ENCODE measurements at places on chromosomes 3 and 15. TPM values are rescaled to one million over a fixed set of nuclear protein-coding genes. Genes with fewer than 3 reads are reported as not detected.

DNA sequence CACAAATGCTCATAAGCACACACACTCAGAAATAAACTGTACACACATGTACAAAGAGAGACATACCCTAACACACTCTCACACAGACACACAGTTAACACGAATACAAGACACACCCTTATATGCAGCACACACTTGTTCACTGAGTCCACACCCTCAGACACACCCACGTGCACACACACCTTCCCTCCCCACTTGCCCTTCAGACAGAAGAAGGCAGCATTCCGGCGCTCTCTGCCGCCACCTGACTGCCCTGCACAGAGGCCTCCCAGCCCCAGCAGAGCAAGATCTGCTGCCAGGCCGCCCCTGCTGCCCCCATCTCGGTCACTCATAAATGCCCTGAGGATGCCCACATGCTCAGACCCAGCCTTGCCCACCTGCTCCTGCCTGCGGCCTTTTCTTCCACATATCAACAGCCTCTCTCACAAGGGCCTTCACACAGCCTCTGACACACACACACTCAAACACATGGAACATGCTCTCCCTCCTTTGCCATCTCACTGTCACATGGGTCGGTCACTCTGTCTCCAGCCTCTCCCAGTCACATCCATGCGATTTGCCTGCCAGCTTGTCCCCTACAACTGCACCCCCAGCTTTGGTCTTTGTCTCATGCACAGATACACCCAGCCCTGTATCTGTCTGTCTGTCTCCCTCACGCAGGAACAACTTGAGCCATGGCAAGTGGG is 71.1 kb downstream of the EPHB3 start:
- DNase-seq: no peak

GRCh38 chr3:152830245-152830644 is 4.7 kb upstream of the P2RY1 start:
- no peak for DNase-seq

DNA sequence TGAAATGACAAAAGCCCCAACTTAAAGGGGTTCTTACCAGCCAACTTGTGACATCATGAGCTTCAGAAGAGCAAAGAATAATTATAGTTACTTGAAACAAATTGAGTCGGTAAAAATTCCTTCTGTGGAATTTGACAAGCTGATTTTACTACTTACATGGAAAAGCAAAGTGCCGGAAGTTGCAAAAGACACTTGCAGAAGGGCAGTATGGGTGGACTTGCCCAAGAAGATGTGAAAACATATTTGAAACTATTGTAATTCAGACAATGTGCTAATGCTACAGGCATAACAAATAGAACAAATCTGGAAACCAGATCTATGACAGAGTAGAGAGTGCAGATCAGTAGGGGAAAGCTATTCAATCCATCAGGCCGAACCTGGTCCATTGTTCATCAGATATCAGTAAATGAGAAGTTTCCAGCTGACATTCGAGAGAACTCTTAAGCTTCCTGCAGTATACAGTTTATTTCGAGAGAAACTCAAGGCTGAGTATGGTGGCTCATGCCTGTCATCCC is 2.5 kb upstream of the KIF7 start:
- DNase-seq: no peak

- DNase-seq: no peak
Measured at GRCh38 chr15:85700767-85701166, 94.0 kb downstream of the KLHL25 start.

DNA sequence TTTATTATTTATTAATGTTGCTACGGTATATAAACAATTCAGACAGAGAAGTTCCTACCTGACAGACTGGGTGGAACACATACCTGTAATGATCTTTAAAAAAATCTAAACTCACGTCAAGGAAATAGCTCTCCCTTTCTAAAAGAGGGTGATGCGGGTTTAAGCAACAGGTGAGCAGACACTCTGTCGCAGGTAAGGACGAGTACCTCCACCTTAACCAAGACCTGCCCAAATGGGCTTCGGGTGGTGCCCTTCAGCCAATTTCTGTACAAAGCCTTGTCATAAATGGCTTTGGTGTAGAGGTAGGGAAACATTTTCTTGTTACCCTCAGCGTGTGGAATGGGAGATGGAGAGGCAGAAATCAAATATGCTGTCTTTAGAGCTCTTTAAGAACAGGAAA is 67.0 kb downstream of the CHSY1 start:
- DNase-seq: no peak

DNA sequence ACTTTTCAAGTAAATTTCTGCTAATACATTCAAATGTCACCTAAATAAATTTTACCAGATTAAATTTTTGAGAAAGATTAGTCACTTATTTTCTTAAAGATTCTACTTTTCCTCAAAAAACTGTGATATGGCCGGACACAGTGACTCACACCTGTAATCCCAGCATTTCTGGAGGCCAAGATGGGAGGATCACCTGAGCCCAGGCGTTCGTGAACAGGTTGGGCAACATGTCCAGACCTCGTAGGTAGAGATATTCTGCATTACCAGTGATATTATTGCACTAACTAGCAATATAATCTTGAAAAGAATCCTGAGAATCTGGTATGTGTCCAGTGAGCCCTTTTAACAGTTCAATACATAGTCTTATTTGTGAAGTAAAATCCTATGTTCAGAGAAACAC is 61.7 kb downstream of the CBLB start:
- no peak for DNase-seq

DNA sequence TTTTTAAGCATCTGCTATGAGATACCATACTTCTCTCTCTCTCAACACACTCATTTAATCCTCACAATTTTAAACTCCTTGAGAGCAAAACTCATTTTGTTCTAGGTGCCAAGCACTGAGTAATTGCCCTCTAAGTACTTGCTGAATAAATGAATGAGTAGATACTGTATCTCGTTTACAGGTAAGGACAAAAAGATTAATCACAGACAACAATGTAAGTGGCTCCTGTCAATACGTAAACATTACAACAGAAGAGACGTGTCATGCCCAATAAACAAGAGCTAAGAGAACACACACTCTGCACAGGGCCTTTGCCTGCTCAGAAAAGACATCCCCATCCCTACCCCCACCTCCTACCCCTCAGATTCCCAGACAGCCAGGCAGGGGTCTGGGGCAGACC is 59.8 kb downstream of the CHSY1 start:
- no peak for DNase-seq

GRCh38 chr3:3851621-3852323 is 52.5 kb downstream of the LRRN1 start:
- DNase-seq: no peak

GRCh38 chr15:100918034-100918689 is 995 bp upstream of the LRRK1 start:
- DNase-seq: peak; percentile 61

- DNase-seq: no peak
Measured at GRCh38 chr15:77722759-77723460, 90.2 kb upstream of the LINGO1 start.

- DNase-seq: no peak
Measured at GRCh38 chr3:178969004-178969700, 102.5 kb downstream of the ZMAT3 start.

DNA sequence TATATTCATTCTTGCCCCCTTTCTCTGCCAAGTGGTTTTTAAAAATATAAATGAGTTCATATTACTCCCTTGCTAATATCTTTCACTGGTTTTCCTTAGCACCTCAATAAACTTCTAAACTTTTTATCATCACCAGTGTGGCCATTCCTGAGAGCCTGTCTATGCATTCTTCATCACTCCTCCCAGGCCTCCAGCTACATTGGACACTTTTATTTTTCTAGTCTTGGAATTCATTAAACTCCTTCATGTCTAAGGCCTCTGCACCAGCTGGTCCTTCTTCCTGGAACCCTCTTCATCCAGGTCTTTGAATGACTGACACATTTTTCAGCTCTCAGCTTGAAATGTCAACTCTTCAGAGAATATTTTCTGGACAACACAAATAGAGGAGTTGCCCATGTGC is 120.4 kb upstream of the P2RY1 start:
- DNase-seq: no peak

GRCh38 chr15:39054128-39054732 is 489.6 kb upstream of the RASGRP1 start:
- no peak for DNase-seq

GRCh38 chr3:16295298-16295890 is 30.4 kb downstream of the OXNAD1 start:
- DNase-seq: no peak

- no peak for DNase-seq
Measured at GRCh38 chr3:133443649-133444422, 44.0 kb downstream of the BFSP2 start.

- no peak for DNase-seq
Measured at GRCh38 chr3:81920816-81921215, 159.4 kb upstream of the GBE1 start.

DNA sequence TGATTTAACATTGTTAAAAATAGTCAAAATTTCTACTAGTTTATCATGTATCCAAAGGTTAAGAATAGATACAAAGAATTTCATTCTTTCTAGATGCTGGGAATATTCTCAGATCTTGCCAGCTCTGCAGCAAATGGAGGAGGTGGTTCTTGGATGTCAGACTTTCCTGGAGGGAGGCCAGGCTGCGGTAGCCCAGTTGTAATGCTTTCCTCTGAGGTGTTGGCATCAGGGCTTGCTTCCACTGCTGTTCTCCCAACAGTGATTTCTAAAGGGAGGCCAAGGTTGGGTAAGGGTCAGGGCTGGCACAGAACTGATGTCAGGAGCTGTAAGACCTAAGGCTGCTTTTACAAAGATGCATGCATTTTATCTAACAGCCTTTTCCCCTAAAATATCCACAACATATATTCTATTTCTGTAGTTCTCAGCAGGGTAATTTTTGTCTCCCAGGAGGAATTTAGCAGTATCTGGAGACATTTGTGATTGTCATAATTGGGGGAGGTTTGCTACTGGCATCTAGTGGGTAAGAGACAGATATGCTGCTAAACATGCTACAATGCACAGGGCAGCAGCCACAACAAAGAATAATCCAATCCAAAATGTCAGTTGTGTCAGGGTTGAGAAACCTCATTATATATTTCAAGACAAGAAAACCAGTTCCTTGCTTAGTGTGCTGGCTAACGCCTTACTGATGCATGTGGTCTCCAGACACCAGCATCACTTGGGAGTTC is 42.0 kb upstream of the SPTSSB start:
- DNase-seq: no peak

DNA sequence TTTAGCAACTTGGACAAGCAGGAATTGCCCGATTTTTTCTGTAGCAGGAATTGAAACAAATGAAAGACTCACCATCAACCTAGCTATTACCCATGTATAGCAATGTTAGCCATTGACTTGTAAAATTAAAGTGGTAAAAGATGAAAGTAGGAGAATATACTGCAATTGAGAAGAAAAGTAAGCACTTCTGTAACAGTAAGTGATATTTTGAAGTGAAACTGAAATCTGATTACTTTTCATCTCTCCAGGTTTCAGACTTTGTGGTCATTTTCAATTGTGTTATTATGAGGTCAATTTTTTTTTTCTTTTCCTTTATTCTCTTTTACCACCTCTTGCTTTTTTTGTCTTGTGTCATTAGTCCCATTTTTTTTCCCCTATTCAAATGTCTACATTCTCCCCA is 1078.2 kb downstream of the ZPLD1 start:
- no peak for DNase-seq

DNA sequence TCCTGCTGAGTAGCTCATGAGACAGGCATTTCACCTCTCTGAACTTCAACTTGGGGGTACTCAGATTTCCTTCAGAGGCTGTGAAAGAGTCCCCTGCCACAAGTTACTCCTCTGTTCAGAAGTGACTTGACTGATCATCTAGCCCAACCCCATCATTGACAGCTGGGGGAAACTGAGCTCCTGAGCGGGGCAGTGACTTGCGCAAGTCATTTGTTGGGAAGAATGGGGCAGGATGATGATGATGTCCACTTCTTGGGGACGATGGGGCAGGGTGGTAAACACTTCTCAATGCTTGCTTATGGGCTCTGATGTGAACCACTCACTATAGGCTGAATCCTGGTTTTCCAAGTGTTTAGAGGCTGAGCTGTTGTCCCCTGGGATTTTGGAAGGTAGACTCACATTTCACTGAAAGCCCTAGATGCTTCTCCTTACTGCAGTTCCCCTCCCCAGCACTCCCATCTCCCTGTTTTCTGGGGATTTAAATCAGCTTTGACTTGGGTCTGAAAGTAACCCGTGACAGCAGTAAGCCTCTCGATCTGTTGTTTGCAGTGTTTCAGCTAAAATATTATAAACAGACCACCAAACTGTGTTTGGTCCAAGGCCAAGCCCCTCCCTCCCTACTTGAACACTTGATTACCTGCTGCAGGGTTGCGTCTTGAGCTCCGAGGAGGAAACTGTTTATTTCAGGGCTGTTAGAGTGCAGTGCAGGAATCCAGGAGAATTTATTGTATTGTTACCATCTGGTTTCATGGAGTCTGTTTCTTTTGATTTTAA is 25.1 kb downstream of the SMAD3 start:
- no peak for DNase-seq

DNA sequence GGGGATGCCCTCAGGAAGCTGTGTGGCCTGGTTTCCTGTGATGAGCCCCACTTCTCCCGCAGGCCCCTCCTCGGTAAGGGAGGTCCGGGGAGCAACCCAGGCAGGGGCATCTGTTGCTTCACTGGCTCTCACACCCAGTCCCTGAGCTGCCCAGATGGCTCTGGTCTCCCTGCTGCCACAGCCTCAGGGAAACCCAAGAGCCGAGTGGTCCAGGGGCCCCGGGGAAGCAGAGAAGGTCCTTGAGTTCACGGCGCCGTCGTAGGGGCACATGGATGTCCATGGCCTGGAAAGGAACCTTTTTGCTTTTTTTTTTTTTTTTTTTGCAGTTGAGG is 13.3 kb upstream of the LRRC15 start:
- DNase-seq: no peak

- DNase-seq: no peak
Measured at GRCh38 chr3:82633319-82633718, 871.9 kb upstream of the GBE1 start.

DNA sequence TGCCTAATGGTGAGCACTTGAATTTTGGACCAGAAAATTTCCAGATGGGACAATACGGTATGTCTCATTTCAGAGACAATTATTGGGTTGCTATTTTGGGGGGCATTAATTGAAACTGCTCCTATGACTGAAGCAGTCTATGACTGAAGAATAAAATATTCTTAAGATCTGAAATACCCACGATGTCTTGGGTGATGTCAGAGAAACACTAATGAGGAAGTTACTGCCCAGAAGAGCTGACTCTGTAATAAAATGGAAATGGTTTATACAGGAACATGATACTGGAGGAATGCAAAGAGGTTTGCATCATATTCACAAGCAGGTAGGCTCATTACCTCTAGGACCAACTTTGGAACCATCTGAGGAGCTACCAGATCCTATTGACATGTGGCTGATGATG is 68.7 kb downstream of the IL12A start:
- DNase-seq: no peak

DNA sequence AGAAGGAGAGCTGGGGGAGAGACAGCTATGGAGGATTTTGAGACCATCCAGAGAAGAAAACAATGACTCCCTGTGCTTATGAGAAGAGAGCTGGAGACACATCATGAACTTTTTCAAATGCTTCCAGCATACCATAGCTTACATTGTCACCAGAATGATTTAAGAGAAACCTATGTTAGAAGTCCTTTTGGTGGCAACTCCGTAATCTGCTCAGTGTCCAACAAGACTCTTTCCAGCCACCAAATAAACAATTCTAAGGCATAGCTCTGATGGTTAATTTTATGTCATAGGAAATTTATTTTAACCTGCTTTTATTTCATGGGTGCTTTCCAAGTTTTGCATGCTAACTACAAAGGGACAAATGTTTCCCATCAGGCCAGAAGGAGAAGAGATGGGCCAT is 200.3 kb upstream of the MCTP2 start:
- DNase-seq: no peak

DAG1 gene
- polyA plus RNA-seq: 104 TPM

ARRDC4 gene
- polyA plus RNA-seq: 30.2 TPM

CACNA2D3 gene
- 1.6 TPM for polyA plus RNA-seq

PDE12 gene
- polyA plus RNA-seq: 14.3 TPM

CASR gene
- polyA plus RNA-seq: 24.9 TPM

CFAP100 gene
- 1.7 TPM for polyA plus RNA-seq

BTLA gene
- 0.83 TPM for polyA plus RNA-seq

KLHL18 gene
- 14.9 TPM for polyA plus RNA-seq

BLM gene
- 17.7 TPM for polyA plus RNA-seq

Measured in left kidney (tissue), 8 donors.